ENCODE measurements at places on chromosomes 7 and 10.

DNA sequence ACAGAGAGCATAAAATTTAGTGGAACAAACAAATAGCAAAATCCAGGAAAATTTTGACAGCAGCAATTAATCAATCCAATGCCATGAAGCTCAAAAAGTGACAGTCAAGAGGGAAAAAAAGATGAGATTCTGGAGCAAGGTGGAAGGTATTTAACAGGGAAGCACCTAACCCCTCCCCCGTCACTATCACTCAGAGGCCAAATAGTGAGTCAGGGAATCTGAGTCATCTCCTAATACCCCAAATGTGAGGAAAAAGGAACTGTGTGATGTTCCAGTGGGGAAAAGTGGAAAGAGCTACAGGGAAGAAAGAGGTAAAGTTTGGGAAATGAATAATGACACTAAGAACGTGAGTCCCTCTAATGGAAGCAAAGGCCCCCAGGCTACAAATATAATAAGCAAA lies 113.2 kb upstream of the PHF14 start:
- no peak for DNase-seq

GRCh38 chr10:128686630-128687278 lies 560.5 kb upstream of the MKI67 start:
- no peak for DNase-seq

DNA sequence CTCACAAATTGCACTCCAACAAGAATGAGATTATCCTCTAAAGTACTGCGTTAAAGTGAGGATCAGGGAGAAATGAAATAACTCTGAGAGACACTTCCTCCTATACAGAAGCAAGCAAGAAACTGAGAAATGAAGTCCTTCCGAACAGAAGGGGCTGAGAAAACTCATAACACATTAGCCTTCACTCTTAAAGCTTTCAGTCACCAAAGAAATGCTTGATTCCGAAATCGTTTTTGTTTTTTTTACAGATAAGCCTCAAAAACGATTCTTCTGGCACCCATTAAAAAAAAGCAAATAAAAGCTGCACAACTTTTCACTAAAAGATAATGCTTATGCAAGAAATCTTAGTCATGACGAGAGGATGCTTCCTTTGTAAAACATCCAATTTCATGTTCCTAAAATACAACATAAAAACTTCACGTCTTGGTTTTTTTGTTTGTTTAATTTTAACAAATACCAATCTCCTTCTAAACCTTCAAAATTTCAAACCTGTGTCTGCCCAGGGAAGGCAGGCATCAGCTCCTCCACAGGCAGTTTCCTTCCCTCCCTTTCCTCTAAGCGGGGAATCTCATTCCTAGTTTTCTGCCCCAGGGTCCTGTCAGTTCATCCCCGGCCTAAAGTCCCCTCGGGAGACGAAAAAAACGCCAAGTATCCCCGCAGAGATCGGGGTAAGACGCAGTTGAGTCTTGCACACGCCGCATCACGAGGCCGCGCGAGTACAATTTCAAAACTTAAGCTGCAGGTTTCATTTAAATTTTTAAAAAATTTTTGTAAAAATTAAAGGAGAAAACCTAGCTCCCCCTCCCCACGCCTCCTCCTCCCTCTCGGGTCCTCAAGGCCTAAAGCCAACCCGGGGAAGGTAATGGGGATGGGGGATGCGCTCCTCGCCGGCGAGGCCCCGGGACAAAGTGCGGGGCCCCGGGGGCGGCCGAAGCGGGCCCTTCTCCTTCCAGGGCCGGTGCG lies 1.1 kb downstream of the BAZ1B start:
- DNase-seq = no peak

GRCh38 chr10:99844433-99844955 lies 62.1 kb downstream of the ABCC2 start:
- no peak for DNase-seq

DNA sequence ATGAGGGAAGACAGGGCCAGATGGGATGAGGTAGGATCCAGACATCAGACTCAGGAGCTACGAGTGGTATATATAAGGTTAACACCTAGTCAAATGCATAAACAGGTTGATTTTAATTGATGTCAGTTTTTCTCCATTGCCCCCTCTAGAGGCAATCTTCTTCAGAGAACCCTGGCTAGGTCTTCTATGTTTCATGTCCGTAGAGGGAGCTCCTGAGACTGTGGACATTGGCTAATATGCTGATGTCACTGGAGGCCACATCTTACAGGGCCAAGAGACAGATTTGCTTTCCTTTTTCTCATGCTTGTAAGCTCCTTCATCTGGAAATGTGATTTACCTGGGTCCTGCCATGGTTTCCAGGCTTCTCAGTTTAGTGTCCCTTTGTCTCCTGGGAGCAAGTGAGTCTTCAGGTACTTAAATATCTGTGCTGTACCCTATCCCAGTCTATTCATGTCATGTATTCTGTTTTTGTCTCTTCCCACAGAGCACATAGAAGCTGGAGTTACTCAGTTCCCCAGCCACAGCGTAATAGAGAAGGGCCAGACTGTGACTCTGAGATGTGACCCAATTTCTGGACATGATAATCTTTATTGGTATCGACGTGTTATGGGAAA lies 161.6 kb upstream of the PRSS1 start:
- no peak for DNase-seq

GRCh38 chr7:1330801-1331425 lies 98.2 kb downstream of the UNCX start:
- DNase-seq = no peak
